ENCODE measurements at places on chromosomes 7 and 10.

- no peak for DNase-seq
Observed at GRCh38 chr10:84762754-84763394, 434.5 kb downstream of the CCSER2 start.

DNA sequence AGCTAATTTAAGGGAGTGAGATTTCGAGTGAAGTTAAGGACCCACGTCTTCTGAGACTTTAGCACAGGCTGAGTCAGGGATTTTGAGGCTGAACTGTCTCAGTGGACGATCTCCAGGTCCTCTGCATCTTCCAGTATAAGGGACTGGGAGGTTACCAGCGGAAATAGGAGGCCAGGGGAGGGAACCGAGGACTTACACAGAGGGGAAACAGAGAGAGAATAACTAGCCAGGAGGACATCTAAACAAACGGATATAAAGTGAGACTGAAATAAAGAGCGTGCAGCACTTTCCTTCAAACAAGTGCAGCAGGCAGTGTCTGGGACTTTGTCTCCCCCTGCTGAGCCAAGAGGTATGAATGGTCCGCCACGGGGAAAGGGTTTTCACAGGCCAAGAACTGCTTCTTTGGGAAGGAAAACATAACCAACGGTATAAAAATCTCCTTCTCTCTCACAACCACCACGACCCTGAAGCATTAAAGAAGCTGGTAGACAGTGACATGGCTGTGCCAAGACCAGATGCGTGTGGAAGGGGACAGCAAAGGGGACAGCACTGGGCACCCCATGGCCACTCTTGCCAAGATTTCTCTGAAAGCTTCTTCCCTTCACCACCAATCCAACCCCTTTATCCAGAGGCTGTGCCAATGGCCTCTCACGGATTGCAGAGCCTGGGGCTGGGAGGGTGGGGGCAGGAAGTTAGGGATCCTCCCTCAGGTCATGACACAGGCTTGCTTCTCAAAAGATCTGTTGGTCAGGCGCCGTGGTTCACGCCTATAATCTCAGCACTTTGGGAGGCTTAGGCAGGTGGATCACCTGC is 72.0 kb downstream of the SLC37A3 start:
- peak; percentile 40 for DNase-seq

GRCh38 chr7:143069912-143070500 is 17.9 kb downstream of the OR6V1 start:
- no peak for DNase-seq

DNA sequence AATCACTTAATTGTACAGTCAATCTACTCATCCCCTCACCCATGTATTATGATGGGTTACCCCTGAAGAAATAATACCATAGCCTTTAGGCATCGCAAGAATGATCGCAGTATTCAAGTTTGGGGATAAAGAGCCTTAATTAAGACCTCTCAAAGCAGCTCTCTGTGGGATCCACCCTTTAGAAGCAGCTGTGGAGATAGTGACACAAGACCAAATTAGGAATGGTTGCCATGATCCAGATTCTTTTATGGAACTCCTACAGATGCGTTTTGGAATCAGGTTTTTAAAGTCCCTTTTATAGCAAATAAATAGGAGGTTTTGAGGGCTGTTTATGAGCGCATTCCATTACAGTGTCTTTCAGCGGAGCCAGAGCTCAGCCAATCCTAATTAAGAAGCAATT is 12.2 kb downstream of the TES start:
- DNase-seq, result no peak

GRCh38 chr10:62765726-62766125 is 38.8 kb upstream of the ADO start:
- no peak for DNase-seq

Data from stimulated activated CD4-positive, alpha-beta T cell treated with anti-CD3 and anti-CD28 coated beads, Interleukin-4, amount 100 ng/mL, for 4 hours (primary cell).